ENCODE measurements at places on chromosomes 6 and 20. TPM values are rescaled to one million over a fixed set of nuclear protein-coding genes. Genes with fewer than 3 reads are reported as not detected.

DNA sequence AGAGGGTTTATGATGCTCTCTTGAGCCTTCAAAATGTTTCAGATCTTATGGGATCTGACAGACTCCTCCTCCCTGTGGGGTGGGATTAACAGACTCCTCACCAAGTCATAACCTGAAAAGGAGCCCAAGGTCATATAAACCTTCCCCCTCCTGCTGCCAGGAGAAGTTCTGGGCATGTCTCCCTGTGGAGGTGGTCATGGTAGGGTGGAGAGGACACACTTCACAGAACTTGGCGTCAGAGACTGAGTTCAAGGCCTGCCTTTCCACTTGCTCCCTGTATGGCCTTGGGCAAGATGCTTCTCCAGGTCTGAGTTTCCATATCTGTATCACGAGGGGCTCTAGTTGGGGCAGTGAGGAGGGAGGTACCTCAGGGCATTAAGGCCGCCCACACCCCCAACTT is 32.4 kb upstream of the AAR2 start:
- no peak for DNase-seq

DNA sequence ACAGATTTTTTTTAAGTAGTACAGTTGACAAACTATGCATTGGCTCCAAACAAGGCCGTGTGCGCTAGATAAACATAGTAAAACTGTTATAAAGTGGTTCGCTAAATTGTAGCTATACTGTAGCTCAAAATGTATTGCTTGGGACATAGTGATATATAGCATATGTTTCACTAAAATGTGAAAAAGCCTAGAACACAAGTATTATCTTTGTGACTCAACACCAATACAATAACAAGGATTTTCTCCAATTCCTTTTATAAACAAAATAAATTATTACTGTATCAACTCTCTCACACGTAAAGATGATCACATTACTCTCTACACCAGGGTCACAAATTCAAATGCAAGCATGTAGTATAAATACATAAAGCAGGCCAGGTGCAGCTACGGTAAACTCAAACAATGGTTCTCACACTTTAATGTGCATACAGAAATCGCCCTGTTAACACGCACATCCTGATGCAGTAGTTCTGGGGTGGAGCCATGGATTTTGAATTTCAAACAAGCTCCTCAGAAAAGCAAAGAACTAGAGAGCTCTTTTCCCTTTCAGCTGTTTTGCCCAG is 214.6 kb downstream of the GMDS start:
- DNase-seq = no peak

GRCh38 chr20:33679758-33680485 is 5.7 kb upstream of the NECAB3 start:
- no peak for DNase-seq

The HLA-DQA1 gene
- polyA plus RNA-seq = not detected

The BCAS1 gene
- 1.4 TPM for polyA plus RNA-seq
